NT2/D1 (cell line): ENCODE measurements at places on chromosomes 6 and 20.

DNA sequence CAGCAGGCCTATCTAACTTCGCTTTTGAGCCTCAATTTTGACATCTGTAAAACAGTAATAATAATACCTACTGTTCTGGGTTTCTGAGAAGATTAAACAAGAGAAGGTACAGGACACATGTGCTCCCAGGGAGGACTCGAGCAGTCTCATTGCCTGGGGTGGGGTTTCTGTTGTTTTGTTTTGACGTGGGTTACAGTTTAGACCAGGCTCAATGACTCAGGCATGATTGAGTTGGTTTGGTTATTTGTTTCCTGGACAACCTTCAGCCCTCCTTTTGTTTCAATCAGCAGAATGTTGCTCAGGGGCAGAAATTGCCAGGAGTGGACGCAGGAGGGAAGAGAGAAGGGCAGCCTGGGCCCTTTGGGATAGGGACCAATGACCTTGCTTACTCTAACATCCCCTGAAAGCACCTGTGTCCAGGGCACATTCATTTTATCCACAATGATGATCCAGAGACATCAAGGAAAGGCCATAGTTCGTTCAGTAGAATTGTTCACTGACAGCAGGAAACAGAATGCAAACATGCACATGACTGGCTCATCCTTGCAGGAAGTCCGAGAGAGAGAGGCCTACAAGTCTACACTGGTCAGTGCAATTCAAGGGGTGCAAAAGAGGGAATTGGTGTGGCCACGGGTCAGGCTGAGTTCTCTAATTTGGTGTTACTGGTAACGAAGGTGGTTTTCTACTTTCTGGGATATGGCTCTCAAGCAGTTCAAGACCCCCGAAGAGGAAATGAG, 74.5 kb upstream of the MRPS10 start:
- no peak for DNase-seq

DNA sequence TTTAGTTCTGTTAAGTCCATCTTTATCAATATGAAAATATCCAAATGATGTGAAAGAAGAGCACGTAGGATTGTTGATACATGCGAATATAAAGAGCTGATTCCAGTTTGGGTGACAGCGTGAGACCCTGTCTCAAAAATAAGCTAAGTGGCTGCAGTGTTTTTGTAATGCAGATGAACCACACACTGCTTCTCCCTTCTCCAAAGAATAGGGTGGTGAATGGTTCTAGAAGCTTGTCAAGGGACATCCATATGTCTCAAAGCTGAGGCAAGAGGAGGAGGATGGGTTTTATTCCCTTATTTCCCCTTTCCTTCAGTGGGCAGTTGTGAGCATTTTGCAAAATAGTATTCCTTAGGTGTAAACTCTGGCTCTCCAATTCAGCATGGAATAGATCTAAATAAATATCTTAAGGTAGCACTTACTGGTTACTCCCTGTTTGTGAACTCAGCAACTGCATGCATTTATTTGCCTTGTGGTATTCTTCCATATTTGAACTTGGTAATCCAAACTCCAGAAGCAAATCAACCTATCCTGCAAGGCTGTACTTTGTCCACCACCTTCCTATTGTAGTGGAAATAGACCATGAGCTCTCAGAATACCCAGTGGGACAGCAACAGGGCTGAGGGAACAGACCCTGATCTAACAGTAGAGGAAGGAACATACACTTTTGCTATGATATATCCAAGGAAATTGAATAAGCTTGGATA, 38.0 kb downstream of the XRN2 start:
- DNase-seq: peak; percentile 11

- no peak for DNase-seq
Observed at GRCh38 chr6:87808005-87808757, 106.1 kb upstream of the AKIRIN2 start.

GRCh38 chr6:122853259-122853995, 64.4 kb downstream of the SMPDL3A start:
- no peak for DNase-seq

DNA sequence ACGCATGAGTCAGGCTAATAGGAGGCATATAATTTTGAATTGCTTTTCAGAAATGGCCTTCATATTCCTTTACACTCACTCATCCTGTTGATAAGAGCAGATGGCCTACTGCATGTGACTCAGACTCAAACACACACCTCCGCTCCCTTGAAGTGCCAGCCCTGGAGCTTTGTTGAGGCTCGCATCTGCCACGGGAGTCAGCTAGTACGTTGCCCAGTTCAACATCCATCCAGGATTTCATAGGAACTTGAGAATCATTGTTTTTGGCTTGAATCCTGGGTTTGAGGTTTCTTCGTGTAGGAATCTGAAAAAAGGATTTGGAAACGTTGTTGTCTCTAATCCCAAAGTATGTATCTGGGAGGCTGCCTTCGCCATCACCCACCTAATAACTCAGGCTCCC, 87.4 kb upstream of the JAG1 start:
- DNase-seq: no peak

DNA sequence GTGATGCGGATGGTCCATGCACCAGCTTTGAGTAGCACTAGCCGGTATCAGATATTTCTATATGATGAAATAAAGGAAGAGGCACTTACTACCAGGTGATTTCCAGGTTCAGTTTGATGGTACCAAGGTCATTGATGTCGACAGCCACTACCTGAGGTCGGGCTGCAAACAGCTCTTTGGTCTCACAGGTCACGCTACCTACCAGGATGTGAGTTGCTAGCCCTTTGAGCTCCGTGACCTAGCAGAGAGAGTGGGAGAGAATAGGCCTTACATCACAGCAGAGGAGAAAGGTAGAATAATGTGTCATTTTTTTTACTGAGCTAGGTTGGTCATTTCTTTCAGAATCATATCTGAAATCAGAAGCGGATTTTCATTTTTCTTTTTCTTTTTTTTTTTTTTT, 51.0 kb upstream of the ARMH2 start:
- DNase-seq: no peak

GRCh38 chr6:158042245-158042798, 60.7 kb downstream of the SYNJ2 start:
- no peak for DNase-seq

DNA sequence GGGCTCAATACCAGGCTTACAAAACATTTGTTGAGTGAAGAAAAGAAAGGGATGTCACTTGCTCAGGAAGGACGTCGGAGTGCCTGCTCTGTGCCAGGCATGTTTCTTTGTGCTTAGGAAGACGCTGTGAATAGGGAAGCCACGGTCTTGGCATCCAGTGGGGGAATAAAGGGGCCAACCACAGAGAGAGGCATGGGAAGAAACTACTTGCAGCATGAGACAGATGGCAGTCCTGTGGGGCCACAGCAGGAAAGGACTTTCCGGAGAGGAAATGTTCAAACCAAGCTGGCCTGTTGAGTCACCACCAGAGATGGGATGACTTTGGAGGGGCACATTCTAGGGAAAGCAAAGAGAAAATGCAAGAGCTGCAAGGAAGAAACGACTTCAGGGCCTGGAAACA, 173.2 kb downstream of the CDH26 start:
- no peak for DNase-seq

GRCh38 chr6:44932651-44933091, 395.5 kb upstream of the RUNX2 start:
- DNase-seq: no peak

DNA sequence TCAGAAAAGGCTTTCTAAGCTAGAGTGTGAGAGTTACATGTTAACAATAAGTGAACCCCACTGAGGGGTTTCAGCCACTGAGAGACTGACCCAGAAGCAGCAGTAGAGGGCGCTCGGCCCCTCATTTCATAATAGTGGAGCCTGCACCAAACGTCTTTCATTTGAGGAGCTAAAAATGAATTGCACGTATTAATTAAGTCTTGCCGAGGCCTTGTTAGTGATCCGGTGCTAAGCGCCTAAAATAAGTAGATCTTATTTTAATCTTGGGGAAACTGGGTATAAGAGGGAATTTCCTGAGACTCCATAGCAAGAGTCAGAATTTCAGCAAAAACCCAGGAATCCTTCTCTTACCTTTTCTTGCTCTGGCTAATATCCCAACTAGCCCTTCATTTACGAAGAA, 209.7 kb downstream of the FARS2 start:
- peak; percentile 25 for DNase-seq

GRCh38 chr20:17511401-17511800, 19.8 kb downstream of the BFSP1 start:
- no peak for DNase-seq

DNA sequence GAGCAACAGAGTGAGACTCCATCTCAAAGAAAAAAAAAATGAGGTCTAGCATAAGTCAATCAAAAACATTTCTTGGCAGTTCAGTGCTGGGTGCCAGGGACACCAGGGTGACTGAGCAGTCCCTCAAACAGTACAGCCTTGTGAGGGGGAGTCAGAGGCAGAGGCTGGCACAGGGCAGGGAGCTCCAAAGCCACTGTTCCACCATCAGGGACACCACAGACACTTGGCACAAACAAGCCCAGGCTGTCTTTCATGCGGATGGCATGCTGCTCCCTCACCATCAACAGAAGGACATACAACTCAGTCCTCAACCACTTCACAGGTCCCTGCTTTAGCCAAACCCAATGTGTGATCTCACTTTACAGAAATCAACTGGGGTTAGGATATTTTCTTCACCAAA, 36.0 kb upstream of the GRM4 start:
- no peak for DNase-seq

DNA sequence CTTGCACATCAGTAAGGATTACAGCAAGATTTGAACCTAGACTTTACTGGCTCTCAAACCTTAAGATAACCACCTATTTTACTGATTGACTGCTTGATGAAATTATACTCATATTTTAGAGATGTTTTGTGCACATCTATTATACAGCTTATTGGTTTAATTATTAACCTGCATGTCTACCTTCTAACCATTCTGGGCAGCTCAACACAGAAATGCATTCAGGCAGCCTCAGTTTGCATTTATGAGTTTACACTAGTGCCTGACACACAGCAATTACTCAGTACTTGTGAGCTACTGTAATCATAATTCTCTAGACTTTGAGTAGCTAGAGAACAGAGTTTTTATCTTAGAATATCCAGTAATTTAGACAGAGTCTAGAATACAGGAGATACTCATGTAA, 273.9 kb upstream of the THEMIS start:
- DNase-seq: no peak

- DNase-seq: no peak
Observed at GRCh38 chr20:10985536-10985935, 311.7 kb upstream of the JAG1 start.

DNA sequence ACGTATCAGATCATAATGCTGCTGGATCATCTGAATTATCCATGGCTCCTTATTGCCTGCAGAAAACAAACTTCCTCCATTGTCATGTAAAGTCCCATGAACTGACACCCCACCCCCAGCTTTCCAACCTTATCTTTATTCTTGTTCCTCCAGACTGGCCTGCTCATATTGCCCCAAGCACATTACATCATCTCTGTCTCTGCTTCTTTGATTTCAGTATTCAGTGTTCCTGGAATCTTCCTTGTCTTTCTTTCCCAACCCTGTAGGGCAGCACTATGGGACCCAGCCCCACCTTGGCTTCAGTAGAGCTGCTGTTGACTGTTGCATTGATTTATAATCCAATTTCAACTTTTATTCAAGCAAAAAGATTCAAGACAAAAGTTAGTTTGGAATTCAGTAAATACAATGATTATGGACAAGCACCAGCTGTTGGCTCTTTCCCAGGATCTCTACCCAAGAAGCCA, 187.5 kb upstream of the ECI2 start:
- DNase-seq: no peak

DNA sequence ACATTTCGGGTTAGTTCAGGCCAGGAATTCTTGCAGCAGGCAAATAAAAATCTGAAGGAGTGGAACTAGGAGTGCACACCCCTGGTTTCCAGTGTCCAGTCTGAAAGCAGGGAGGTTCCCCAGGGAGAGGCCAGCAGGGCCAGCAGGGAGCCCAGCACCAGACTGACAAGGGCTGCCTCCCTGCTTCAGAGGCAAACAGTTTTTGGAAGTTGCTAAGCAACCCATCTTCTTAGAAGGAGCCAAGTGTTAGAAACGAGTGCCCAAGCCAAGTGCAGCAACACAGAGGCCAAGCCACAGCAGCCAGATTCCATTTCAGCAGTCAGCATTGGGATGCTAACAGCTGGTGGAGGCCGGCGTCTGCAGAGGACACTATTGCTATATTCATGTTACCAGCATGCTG, 179.1 kb downstream of the SYNDIG1 start:
- no peak for DNase-seq

GRCh38 chr6:135087803-135088202, 33.2 kb upstream of the HBS1L start:
- DNase-seq: no peak

DNA sequence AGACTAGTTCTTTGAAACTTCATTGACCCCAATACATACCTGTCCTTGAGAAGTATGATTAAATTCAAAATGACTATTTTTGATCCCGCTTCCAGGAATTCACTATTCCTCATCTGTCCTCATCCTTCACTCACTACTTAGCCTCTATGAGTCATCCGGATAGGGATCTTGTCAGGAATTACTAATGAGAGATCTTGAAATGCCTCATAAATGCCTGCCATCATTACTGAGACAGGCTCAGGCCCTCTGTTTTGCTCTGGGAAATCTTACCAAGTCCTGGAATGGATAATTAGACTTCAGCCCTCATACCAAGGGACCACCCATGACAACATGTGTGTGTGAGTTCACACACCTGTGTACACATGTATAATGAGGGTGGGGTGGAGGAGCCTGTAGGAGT, 2.8 kb upstream of the CYP24A1 start:
- DNase-seq: no peak

GRCh38 chr20:56423211-56423610, 11.2 kb downstream of the CASS4 start:
- DNase-seq: no peak

DNA sequence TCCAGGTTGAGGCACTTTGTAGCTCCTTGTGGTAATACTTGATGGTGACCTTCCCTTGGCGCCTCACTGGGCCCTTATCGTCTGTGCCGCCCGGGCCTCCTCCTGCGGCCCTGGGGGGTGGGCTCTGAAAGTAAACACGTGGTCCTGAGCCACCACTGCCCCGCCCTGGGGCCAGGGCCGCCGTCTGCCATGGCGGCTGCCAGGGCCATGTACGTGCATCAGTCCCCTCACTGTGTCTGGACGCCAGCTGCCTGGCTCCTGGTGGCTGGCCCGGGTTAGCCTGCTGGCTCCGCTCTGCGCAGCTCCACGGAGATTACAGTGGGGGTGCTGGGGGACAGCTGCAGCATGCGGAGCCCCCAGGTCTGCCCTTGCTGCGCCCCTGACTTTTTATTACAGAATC, 81.8 kb upstream of the CENPW start:
- no peak for DNase-seq

- no peak for DNase-seq
Observed at GRCh38 chr6:16635291-16635809, 125.9 kb downstream of the ATXN1 start.

GRCh38 chr20:19742974-19743639, 15.0 kb upstream of the RIN2 start:
- no peak for DNase-seq

DNA sequence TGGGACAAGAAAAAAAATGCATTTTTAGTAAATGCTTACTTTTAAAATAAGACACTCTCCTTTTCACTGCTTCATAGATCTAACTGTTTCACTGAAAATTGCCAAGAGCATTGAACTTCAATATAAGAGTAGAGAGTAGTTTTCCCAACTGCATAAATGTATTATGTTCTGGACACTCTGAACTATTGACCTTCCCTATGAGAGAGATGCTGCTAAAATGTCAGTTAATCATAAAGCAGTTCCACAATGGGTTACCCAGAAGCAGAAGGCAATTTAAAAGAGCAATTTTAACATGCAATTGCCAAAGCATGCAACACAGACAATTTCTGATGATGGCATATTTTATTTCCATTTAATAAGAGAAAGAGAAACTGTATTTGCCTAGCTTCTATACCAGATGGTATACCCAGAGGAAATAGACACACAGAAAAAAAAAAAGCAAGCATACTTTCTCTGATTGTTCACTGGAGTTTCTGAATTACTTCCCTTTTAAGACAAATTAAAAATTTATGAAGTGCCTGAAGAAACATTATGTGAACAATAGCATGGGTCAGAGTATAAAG, 279.1 kb upstream of the THEMIS start:
- DNase-seq: no peak
